ENCODE measurements at places on chromosomes 6 and 20.

DNA sequence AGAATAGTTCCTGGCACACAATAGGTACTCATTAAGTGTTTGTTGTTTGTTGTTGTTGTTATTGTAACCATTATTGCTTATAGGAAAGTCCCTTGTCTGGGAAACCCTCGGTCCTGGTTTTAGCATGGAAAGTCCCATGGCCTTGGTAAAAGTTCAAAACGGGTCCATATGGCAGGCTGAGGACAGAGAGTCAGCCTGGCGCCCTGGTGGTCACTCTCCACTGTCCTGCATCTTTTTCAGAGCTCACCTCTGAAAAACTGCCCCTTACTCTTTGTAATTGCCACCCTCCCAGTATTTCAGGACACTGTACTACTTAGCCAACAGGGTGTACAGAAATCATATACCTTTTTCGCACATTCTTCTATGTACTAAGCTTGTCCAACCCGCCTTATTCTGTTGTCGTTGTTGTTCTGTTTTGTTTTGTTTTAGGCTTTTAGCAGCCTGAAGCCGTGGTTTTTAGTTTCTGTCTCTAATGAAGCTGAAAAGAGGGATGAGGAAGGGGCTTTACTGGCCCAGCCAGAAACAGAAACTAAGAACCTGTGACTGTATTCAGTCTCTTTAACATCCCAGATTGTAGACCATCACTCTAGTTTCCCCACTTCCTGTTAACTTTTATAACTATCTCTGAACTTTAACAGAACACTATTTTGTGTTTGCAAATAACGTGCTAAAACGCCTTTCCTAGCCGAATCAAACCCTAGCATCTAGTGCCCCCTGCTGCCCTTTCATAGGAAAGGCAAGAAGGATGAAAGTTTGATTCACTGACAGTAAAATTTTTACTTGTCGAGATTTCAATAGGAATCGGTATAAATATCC lies 7.6 kb upstream of the TMEM14A start:
- peak; percentile 48 for DNase-seq

GRCh38 chr20:35737865-35738333 lies 4.2 kb downstream of the RBM39 start:
- no peak for DNase-seq

GRCh38 chr6:42017021-42017643 lies 33.2 kb upstream of the TAF8 start:
- no peak for DNase-seq

- no peak for DNase-seq
Observed at GRCh38 chr20:62097881-62098407, 24.3 kb upstream of the LSM14B start.

DNA sequence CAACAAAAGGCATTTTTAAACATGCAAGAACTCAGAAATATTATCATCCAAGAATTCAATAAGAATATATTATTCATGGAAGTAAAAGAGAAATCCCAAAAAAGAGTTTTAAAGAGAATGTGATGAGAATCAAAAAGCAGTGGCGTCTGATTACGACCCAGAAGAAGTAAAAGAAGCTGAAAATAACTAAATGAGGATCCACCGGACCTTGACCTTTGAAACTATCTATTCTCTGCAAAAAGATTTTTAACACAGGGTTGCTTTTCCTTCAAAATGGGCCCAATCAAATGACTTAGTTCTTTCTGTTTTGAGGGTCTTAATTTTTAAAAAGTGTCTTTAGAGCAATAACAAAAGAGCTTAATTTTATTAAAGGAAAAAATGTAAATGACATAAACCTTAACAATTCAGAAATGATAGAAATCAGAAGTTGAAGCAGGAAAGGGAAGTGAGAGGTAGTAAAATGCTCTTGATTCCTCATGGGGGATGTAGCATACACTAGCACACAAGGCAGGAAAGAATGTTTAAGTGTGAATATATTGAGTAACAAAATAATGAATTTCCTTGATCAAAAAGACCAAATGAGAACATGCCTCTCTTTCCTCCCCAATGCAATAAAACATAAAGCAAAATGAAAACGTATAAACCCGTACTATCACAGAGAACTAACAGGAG lies 223.1 kb upstream of the PRDM1 start:
- DNase-seq, result no peak
